ENCODE measurements at places on chromosomes 6 and 20.

- no peak for DNase-seq
These were observed 5.3 kb upstream of the TNFAIP3 start for GRCh38 chr6:137861550-137862337.

DNA sequence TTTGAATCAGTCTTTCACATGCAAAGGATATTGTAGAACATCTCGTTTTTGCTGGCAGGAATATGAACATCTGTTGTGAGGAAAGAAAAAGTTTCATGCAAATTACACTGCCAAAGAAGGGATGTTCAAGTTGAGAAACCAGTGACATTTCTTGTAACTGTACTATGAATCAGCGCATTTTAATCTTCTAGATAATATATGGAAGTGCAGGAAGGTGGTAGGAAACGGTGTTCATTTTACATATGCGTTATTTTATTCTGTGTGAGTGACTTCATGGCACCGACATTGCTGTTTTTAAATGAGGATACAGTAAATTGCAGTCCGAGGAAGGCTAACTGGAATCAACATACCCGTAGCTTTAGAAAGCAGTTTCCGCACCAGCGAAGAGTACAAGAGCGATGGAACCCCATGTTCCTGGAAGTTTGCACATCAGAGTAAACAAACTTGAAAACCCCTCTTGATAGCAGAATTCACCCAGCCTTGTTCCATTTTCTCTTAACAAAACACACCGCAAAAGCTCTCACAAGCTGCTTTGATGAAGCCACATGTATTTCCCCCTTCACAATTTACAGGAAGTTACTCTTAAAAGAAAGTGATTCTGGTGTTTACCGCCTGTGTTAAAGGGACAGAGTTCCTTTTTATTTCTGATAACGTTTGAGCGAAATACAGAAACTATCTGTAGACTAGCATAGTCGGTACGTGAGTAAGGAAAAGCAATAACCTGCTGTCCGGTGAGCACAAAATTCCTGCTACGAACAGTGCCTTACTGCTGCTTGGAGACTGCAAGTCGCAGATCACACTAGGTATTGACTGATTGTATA, 11.5 kb downstream of the PRDM1 start:
- DNase-seq, result peak; percentile 67

- DNase-seq, result no peak
These were observed 282.1 kb downstream of the TPBG start for GRCh38 chr6:82645536-82646230.

DNA sequence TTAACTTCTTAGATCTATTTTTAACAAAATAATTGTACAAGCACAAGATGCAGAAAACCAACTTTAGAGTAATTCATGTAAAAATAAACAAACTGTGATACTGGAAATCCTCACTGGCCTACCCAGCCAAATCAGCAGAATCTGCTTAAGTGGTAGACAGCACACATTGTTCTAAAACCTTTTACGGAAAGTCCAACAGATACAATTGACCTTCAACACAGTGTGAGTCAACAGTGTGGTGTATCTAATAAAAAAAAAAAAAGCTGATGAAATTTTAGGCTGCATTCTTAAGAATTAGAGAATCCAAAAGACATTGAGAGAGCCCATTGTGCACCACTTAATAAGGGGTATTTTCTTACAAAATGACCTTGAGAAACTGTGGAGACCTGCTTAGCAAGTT, 174.5 kb downstream of the COL21A1 start:
- no peak for DNase-seq

- DNase-seq, result no peak
These were observed 353.3 kb downstream of the ZFAND3 start for GRCh38 chr6:38172739-38173410.

DNA sequence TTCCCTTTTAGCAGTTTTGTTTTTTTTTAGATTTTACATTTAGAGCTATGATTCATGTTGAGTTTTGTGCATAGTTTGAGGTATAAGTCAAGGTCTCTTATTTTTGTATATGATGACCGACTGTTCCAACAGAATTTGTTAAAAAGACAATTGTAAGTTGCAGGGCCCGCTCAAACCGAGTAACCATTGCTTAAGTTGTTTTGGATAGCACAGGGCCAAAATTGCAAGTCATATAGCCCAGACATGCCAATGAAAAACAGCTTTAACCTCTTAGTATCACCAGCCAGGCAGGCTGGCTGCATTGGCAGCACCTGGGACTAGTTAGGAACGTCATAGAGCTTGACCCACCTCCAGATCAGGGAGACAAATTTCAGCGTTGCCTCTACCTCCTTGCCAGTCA, 47.3 kb downstream of the PFDN4 start:
- no peak for DNase-seq

- peak; percentile 33 for DNase-seq
These were observed 284.9 kb downstream of the PRKN start for GRCh38 chr6:162442687-162443086.

DNA sequence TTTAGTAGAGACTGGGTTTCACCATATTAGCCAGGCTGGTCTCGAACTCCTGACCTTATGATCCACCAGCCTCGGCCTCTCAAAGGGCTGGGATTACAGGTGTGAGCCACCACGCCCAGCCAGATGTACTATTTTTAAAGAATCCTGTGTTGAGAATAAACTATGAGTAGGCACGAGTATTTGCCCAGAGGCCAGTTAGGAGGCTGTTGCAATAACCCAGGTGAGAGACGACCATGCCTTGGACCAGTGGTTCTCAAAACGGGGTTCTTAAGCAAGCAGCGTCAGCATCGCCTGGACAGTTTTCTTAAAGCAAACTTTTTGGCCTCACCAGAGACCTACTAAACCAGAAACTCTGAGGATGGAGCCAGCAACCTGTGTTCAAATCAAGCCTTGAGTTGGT, 258.8 kb downstream of the ZNF217 start:
- no peak for DNase-seq

DNA sequence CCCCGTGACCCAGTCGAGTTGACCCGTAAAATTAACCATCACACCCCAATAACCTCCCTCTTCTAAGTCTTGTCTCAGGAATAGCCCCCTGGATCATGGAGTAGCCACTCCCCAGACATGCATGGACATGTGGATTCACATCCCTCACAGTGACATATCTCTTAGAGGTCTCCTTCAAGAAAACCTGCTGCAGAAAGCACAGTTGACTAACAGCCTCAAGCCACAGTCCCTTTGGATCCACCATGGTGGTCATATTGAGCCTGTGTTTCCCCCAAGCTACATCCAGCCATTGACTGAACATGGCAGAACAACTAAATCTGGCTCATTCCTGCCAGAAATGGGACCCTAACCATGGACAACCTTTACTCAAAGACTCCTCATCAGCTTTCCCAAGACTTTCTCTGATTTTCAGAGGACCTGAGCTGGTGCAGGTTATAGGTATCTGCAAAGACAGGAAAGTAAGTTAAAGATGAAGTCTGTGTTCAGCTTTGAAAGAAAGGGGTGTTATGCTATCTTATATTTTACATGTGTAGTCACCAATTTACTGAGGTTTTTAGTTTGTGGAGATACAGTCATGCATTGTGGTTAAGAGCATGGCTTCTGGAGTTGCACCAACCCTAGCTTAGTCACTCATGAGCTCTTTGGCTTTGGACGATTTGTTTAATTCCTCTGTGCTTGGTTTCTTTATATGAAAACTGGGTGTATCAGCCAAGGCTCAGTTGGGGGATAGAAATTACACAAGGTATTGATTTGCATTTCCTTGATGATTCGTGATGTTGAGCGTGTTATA, 219.1 kb downstream of the MYLK4 start:
- DNase-seq, result no peak

GRCh38 chr20:63061051-63061770, 54.4 kb upstream of the BHLHE23 start:
- no peak for DNase-seq

- no peak for DNase-seq
These were observed 73.7 kb downstream of the SMLR1 start for GRCh38 chr6:130900913-130901312.

DNA sequence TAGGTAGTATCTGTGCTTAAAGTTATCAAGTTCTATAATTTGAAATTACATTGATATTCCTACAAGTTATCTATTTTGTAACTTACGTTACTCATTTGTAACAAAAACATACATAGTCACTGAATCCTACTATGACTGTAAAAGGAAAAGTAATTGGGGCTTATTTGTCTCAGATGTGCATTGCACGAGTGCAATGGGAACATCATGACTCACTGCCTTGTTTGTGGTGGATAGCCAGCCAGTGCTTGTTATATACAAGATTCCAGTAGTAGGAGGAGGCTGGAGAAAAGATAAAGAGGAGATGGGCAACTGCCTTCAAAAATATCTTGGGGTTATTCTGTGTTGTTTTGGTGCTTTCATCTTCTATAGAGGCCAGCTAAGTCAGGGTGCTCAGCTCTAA, 164.1 kb downstream of the RNF144B start:
- DNase-seq, result no peak

GRCh38 chr6:25334793-25335192, 55.6 kb downstream of the CARMIL1 start:
- no peak for DNase-seq

DNA sequence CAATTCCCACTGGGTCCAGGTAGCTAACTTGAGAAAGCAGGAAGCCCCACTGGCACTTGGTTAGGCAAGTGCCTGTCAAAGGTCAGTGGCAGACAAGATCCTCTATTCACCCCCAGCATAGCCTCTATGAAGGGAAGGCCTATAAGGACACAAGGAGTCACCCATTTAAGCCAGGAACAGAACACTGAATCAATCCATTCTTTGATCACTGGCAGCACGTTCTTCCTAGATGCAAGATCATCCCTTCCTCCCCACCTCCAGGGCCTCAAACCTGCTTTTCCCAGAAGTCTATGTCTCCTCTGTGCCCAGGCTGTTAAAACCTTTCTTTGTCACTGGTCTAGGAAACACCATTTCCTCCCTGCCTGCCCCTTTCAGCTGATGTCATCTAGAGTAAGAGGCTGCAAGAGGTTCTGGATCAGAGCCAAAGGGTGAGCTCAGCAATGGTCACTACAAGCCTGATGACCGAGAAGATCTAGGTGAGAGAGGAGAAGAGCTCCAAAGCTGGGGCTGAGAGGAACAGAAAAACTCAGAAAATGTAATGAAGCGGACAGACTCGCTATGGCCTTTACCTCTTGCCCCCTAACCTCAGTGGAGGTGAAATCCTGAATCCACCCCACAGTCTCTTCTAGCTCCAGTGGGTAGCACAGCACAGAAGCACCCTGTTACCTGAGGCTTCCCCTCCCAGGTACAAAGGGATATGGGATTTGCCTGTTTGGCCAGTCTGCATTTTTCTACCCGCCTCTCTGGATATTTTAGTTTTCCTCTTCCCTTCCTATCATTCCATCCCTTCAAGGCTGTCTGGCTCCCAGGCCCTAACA, 1.8 kb downstream of the GTPBP2 start:
- DNase-seq, result peak; percentile 85

- no peak for DNase-seq
These were observed 69.2 kb upstream of the ESR1 start for GRCh38 chr6:151738267-151738666.

DNA sequence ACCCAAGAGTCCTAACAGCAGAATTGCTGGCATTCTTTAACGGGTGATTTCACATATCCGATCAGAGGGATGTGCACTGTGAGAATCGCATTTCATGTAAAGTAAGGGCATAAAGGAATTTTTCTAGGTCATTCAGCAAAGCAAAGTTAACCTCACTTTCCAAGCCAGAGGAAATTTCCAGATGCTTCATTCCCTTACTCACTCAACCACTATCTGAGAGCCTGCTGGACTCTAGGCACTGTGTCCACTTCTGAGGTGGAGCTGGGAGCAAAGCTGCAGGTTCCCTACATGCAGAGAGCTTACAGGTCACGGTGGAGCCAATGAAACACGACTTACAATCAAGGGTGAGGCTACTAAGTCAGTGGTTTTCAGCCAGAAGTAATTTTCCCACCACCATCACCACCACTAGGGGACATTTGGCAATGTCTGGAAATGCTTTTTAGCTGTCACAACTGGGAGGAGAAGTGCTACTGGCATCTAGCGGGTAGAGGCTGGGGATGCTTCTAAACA, 34.5 kb upstream of the TSHZ2 start:
- DNase-seq, result peak; percentile 11

DNA sequence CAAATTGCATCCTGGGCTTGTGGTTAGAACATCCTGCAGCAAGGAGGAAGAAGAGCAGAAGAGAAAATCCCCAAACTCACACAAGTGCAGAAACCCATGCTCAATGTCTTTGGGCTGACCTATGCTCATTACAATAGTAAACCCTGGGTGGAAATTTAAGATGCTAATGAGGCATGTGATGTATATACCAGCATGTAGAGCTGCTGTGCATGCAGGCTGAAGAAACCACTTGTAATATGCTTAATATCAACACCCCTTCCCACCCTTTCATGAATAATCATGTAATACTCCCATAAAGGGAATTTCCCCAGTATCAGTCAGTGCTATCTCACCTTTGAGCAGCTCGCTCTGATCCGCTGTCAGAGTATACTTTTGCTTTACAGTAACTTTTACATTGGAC, 90.0 kb upstream of the GRIK2 start:
- no peak for DNase-seq

DNA sequence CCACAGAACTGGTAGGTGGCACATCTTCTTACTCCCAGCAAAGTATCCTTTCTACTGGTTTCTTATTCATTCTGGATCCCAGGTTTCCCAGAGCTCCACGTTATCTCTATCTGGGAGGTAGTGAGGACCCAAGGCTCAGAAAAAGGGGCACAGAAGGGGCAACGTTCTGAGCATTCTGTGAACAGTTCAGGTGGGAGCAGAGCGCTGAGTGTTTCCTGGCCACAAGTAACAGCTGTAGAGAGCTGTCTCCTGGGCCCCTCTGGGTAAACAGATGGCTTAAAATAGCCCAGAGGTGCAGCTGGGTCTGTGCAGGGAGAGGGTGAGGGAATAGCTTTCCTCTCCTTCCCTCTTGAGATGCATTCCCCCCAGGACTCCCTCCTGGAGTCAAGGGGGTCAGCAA, 2.1 kb downstream of the APOBEC2 start:
- DNase-seq, result no peak

- no peak for DNase-seq
These were observed 117.1 kb upstream of the TAB2 start for GRCh38 chr6:149200282-149200945.

DNA sequence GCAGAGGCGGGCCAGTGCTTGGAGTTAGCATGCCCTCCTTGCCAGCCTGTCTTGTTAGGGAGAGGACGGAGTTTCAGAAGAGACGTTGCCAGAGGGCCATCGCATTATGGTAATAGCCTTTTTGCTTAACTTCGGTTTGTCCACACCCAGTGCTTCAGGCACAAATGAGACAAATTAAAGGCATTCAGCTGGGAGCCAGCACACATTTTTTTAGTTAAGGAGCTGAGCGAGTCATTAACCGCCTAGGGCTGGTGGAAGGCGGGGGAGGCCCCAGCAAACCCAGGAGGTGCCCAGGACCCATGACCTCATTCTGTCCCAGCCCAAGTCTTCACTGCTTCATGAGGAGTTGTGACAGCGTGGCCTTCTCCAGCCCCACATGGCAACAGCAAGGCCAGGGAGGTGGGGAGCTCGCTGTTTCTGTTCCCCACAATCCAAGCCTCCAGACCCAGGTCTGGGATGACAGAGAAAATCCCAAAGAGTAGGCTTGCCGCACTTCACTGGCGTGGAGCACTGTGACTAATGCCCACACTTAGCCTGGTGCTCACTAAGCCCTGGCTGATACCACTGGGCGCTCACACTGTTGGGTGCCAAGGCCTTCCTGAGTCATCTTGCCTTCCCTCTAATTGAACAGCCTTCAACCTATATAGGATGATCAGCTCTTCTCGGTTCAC, 237.1 kb downstream of the ANKRD60 start:
- DNase-seq, result no peak

- no peak for DNase-seq
These were observed 1.3 kb downstream of the PDYN start for GRCh38 chr20:1992359-1993110.

- peak; percentile 95 for DNase-seq
These were observed at the start of gene FKBP5 for GRCh38 chr6:35688605-35689322. Gene FKBP5 (minus strand): TSS chr6:35688915. CDS start chr6:35642824, 46,091 bp downstream.

GRCh38 chr20:14498772-14499171, 161.4 kb upstream of the FLRT3 start:
- no peak for DNase-seq

- DNase-seq, result no peak
These were observed 36.2 kb upstream of the ADTRP start for GRCh38 chr6:11814819-11815218.
